SW480 (cell line): ENCODE measurements at places on chromosomes 13 and 19.

DNA sequence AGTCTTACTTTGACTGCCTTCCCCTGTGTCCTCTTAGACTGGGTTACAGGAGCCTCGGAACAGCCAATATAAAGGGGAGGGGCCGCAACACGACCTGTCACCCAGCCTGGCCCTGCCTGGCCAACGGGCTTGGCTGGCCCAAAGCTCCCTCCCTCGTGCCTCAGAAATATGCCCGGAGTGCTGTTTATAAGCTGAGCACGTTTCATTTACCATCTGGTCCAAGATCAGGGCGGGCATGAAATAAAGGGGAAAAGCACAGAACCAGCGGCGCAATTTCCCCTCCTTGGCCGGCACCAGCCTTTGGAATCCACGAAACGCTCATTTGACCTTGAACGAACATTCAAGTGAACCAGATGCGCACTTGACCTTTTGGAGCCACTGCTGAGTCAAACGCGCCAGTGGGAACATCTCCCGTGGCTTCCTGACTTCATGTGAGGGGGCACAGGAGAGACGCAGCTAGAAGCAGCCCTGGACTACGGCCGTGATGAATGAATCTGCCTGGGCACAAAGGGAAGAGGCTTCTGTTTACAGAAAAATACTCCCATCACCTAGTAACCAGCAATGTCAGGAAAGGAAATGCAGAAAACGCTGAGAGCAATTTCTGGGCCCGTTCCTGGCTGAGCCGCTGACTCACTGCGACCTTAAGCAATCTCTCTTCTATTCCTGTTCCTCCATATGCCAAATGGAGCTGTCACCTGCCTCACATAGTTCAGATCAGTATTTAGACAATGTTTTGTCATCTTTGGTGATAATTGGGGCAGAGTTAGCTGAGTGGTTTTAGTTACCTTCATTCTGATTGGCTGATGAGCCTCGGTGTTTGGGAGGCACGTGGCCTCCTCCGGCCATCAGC lies 53.3 kb downstream of the RFX2 start:
- peak; percentile 11 for DNase-seq

DNA sequence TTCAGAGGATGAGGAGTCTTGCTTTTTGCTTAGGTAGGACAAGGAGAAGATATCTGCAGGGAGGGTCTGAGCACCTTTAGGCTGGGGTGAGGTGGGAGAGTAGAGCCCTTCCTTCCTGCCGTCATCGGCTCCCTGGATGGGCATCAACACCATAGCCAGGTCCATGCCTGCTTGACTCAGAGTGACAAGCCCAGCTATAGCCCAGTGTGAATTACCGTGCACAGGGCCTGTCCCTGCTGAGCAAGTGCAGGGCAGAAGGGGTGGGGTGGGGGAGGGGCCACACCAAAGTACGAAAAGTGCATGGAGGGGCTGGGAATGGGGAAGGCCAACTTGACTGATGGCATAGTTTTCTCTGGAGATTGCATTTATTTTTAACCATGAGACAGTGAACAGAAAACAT lies 30.3 kb upstream of the RNF113B start:
- no peak for DNase-seq

DNA sequence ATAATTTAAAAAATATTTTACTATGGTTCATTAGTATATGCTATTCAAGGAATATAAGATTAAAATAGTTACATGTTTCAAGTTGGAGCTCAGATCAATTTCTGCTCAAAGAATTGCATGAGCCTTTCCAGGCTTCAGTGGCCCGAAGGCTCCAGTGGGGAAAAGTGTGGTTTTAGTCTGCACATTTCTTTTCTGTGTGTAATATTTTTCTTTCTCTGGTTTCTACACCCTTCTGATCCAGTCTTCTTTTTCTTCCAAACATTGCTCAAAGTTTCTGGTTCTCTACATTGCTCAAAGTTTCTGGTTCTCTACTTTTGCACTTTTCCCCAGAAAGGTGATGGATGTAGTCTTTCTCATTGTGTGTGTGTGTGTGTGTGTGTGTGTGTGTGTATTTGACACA lies 64.7 kb upstream of the OXGR1 start:
- DNase-seq: no peak

DNA sequence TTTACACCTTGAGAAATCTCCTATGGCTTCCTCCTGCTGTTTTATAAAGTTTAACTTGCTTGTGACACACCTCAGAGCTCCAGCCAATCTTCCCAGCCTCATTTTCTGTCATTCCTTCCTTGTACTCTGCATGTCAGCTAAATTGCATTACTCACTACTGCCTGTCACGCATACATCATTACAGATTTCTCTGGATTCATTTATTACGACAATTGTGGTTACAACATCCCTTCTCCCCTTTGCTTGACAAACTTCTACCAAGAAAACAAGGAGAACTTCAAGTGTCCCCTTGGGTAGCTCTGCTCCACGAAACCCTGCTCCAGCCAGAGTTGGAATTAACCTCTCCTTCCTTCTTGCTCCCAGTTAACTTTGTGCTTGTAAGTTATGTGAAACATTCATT lies 22.0 kb upstream of the GPR18 start:
- DNase-seq: no peak

DNA sequence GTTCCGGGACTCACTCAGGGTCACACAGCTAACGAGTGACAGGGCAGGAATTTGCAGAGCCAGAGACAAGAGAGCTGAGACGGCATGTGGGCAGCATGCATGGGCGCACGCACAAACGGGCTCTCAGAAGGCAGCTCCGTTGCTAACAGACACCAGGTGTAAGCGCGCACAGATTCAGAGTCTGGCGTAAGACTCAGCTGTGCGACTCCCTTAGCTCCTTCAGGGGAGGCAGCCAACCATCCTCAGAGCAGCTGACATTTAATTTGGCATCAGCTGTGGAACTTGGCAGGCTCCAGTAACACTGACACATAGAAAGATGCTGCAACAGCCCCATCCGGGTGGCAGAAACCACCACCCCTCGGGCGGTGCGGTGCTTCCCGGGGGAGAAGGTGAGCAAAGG lies 7.5 kb upstream of the TM6SF2 start:
- no peak for DNase-seq

DNA sequence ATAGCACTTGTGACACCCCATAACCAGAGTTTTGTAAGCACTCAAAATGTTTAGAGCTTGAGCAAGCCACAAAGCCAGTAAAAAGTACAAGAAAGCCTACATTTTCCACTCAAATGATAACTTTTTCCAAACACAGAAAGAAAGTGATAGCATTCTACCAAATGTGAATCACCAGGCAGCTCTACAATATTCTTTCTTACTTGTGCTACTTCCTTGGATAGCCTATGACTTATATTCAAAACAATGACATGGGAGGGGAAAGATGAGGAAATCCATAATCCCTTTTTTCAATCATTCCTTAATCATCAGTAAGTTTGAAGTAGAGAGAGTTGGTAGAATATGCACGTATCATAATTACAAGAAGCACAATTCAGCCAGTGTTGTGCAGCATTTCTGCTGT lies 650.8 kb upstream of the PCDH9 start:
- no peak for DNase-seq

GRCh38 chr19:48962029-48962848 lies 2.9 kb upstream of the FTL start:
- DNase-seq: peak; percentile 85

GRCh38 chr13:22874839-22875238 lies 305.9 kb upstream of the SGCG start:
- DNase-seq: no peak
